Activated T-helper 1 cell treated with anti-CD3 and anti-CD28 coated beads, Interleukin-12 subunit alpha, Interleukin-12 subunit beta, Interleukin-2, Interleukin-4 antibody, amounts not matched to agents 30 ng/mL and 10 ng/mL and 1 ng/mL, durations not matched to agents 14 hours and 24 hours and 36 hours (primary cell): ENCODE measurements at places on chromosomes 5 and 9.

- DNase-seq = no peak
Observed at GRCh38 chr9:80285326-80285725, 713.6 kb downstream of the TLE4 start.

- DNase-seq = no peak
Observed at GRCh38 chr5:79122973-79123372, 11.4 kb downstream of the BHMT start.

- no peak for DNase-seq
Observed at GRCh38 chr5:123517476-123517875, 5.5 kb downstream of the CSNK1G3 start.

- DNase-seq = no peak
Observed at GRCh38 chr9:85743275-85744128, 1.7 kb upstream of the AGTPBP1 start.

- no peak for DNase-seq
Observed at GRCh38 chr5:56019306-56020272, 24.8 kb upstream of the IL6ST start.

GRCh38 chr9:37337301-37337890 is 85.1 kb upstream of the GRHPR start:
- no peak for DNase-seq

- no peak for DNase-seq
Observed at GRCh38 chr9:16769291-16769690, 101.2 kb downstream of the BNC2 start.

GRCh38 chr5:6535594-6535993 is 86.9 kb downstream of the UBE2QL1 start:
- no peak for DNase-seq

GRCh38 chr9:130755377-130756007 is 61.9 kb downstream of the EXOSC2 start:
- no peak for DNase-seq

- DNase-seq = no peak
Observed at GRCh38 chr9:14246951-14247350, 67.0 kb downstream of the NFIB start.

DNA sequence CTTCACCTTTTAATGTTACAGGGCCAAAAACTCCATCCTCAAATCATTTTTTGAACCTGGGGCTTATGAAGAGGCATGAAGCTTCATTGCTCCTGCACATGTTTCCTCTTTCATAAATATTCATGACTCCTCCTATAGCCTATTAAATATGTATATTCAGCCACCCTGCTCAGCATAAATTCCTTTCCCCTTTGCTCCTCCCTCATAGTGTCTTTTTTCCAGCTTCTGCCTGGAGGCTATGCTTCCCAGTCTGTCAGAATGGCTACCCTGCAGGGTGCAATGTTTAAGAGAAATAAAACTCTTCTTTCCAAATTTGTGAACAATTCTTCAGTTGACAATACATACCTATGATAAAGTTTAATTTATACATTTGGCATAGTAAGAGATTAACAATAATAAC is 1082.9 kb upstream of the CDH18 start:
- DNase-seq = no peak

- DNase-seq = peak; percentile 10
Observed at GRCh38 chr9:4344946-4345345, 45.1 kb upstream of the GLIS3 start.

GRCh38 chr9:125633116-125633745 is 73.8 kb downstream of the MAPKAP1 start:
- DNase-seq = no peak

GRCh38 chr9:114880291-114880745 is 50.1 kb downstream of the TNFSF8 start:
- no peak for DNase-seq

GRCh38 chr5:132677191-132677590 is 3.4 kb downstream of the IL4 start:
- no peak for DNase-seq

GRCh38 chr5:167303582-167303981 is 987.9 kb upstream of the WWC1 start:
- DNase-seq = no peak

- no peak for DNase-seq
Observed at GRCh38 chr5:122702524-122702875, 72.4 kb upstream of the SNX2 start.

DNA sequence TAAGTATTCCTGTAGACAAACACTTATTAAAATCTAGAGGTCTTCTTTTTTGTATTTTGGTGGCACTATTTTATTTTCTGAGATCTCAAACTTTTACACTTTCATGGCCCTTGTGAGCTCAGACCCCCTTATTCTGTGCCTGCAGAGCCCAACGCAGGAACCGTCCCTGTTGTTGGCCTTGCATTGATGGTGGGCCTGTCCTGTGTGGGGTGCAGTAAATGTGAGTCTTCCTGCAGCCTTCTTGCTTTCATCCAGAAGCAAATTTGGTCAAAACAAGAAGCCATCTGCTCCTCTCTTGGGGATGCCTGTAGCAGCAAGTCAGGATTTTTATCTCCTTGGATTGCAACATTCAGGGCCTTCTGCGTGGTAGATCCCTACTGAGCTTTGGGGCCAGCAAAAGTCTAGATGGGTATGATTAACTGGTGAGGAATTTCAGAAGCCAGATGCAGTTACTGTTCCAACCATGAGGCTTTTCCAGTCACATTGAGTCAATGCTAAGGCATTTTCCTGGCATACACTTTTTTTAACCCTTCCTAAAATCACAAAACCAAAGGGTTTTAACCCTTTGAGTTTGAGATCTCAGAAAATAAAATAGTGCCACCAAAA is 31.7 kb downstream of the BASP1 start:
- no peak for DNase-seq

DNA sequence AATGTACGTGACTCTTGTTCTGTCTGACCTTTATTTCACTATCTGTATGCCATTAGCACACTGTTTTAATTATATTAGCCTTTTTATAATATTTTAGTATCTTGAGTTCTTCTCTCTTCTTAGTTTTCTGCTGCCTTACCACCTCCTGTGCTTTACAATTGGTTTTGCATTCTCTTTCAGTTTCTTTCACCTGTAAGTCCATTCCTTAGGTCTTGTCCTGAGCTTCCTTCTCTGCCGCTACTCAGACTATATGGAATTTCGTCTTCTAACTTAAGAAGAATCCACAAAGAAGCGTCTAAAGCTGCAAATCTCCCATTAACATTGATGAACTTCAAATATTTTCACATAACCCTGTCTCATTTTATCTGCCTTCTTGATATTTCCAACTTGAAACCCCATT is 642.9 kb downstream of the MAT2B start:
- DNase-seq = no peak

GRCh38 chr5:150624334-150625163 is 15.9 kb upstream of the SYNPO start:
- DNase-seq = no peak

DNA sequence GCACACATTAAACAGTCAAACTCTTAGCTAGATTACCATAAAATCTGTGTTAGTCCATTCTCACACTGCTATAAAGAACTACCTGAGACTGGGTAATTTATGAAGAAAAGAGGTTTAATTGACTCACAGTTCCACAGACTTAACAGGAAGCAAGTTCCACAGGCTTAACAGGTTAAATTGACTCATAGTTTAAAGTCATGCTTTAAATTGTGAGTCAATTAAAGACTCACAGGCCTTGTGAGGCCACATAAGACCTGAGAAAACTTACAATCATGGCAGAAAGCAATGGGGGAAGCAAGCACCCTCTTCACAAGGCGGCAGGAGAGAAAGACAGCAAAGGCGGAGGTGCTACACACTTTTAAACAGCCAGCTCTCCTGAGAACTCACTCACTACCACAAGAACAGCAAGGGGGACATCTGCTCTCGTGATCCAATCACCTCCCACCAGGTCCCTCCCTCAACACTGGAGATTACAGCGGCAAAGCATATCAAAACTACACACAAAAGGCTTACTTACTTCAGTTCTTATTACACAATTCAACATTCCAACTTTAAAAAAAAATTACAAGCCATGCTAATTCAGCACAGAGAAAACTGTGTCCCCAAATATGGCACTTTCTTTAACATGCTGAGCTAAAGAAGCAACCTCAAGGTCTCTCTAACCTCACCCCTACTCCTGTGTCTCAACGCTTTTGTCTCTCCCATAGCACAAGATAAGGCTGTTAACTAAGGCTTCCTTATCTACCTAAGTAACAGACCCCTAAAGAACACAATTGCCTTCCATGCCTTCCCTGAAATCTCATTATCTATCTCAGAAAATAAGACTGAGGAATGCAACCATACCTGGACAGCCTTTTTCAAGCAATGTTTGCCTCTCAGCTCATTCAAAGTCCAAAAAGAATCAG is 805.1 kb downstream of the NR2F1-AS1 start:
- DNase-seq = no peak

DNA sequence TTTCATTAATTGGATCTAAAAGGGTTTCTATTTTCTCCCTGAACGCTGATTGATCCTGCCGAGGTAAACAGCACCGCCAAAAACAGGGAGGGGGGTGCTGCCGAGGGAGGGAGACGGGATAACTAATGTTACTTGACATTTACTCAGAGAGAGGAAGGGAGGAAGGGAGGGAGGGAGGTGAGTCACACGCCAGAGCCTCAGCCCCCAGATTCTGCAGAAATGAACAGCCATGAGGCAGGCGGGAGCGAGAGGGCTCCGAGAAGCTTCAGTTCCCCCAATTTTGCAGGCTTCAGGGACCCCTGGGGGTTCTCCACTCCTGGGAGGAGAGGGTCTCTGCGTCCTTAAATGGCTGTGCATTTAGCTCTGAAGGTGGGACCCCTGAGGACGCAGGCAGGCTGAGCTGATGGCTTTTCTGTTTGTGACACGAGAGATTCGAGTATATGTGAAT is 59.1 kb upstream of the IER5L start:
- DNase-seq = no peak

DNA sequence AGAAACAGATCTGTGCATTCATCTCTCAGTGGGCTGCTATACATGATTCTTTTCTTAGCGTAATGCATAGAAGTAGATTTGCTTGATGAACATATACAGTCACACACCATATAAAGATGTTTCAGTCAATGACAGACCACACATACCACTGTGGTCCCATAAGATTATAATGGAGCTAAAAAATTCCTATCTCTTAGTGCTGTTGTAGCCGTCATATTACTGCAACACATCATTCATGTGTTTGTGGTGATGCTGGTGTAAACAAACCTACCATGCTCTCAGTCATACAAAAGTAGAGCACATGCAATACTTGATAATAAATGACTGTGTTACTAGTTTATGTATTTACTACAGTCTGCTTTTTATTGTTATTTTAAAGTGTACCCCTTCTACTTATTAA is 214.3 kb downstream of the ARHGAP26 start:
- DNase-seq = no peak

- DNase-seq = no peak
Observed at GRCh38 chr5:68540798-68541590, 325.4 kb downstream of the PIK3R1 start.

DNA sequence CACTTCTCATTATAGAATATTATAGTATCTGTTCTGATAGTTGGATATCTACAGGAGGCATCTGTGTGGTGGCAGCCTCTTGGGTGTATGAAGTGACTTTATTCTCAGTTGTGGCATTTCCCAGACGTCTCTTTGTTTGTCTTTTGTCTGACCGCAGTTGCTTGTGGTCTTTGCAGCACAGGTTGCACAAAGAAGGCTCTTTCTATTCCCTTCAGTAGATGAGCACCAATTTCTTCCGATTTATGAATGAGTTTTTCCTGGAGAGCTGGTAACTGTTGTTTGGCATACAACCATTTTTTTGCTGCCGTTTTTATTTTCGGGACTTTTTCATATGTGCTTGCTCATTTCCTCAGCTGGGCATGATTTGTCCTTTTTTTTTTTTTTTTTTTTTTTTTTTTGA is 56.4 kb upstream of the MYO10 start:
- DNase-seq = no peak

DNA sequence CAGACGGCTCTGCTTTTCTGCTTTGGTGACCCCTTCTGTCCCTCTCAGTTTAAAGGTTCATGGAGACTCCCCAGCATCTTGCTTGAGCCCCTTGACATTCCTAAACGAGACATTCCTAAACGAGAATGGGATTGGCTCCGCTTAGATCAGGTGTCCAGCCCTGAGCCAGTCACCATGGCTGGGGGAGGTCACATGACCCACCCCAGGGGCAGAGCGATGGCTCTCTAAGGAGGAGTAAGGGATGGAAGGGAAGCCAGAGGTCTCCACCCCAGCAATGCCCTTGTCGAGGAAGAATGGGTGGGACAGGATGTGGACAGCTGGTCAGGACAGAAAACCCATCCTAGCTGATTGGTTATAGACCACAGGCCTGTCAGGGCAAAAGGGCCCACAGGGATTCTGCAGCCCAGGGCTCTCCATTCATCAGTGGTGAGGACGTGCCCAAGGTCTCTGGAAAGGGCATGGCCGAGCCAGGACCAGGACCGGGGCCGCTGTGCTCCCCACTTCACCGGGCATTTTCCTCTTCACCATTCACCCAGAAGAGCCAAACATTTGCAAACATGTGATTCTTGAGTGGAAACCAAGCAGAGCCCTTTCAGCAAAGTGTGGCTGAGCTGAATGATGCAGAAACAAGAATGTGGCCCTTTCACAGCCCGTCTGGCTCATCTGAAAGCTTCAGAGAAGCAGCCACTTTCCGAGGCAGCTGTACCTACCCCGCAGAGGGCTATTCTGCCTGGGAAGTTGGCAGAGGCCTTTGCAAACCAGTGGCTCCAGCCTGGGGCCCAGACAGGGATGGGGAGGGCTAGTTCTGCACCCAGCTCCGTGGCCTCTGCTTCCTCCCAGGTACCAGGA is 19.8 kb upstream of the AIF1L start:
- no peak for DNase-seq

- DNase-seq = no peak
Observed at GRCh38 chr9:121499427-121500164, at the start of gene GGTA1. Gene GGTA1 (minus strand): TSS chr9:121499844. CDS start chr9:121467922, 31,922 bp downstream.

GRCh38 chr5:177476531-177477233 is 3.2 kb upstream of the DBN1 start:
- DNase-seq = no peak

DNA sequence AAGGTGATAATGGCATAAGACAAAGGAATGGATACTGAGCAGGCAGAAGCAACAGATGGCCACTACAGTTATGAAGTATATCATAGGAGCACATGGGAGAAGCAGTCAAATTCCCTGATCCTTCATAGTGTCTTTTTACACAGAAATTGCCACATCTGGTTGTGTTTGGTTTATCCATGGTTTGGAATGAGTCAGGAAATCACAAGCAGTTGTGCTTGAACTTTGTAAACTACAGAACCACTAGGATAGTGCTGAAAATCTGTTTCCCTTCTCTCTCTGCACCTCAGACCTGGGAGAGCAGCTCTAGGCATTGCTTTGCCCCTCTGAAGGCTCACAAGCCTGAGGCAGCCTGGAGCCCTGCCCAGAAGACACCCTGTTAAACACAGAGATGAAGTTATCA is 134.0 kb downstream of the DMRT2 start:
- DNase-seq = no peak
